ENCODE measurements at places on chromosomes 4 and X.

- no peak for ATAC-seq
Measured at GRCh38 chr4:126268106-126268505, 953.4 kb downstream of the FAT4 start.

DNA sequence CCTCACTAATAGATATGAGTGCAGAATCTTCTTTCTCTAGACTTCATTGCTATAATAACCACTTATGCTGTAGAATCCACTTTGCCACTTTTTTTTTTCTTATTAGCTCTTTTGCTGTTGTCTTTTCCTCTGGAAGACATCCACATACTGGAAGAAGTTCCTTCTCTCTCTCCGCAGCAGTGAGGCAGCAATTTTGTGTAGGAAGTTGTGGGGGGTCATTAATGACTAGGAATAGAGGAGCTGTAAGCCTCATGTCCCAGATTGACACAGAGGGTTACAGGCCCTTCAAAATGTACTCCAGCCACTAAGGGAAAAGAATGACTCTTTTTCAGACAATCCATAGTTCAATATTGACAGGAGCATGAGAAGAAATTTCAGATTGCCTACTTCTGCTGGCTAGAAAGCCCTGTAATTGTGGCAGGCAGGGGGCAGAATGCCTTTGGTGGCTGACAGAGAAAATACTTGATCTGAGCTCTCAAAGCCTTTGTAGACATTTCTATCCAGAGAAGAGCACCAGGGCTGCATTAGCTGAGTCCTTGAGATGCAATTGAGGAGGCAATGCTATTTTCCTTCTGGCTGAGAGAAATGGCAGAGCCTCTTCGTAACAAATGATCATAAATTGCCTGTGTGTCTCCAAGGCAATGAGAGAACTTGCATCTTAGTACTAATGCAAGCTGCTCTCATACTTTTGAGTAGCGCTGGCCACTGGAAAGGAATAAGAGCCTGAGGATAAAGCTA lies 856.2 kb downstream of the STIM2 start:
- no peak for ATAC-seq

DNA sequence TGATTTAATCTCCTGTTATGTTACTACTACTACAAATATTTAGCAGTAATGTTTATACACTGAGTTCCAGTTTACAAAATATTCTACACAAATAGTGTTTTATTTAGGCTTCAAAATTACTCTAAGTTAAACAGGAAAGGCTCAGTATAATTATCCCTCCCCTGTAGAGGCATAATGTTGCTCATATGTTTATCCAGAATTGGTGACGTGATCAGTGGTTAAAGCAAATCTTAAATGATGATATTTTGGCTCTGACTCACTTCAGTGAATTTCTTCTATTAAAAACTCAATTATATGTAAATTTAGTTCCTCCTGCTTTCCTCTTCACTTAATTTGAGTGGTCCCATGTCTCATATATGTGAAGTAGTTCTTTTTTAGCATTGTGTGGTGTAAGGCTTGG lies 438.5 kb downstream of the ADGRL3 start:
- no peak for ATAC-seq

GRCh38 chrX:115689931-115690330 lies 129.0 kb downstream of the PLS3 start:
- no peak for ATAC-seq

DNA sequence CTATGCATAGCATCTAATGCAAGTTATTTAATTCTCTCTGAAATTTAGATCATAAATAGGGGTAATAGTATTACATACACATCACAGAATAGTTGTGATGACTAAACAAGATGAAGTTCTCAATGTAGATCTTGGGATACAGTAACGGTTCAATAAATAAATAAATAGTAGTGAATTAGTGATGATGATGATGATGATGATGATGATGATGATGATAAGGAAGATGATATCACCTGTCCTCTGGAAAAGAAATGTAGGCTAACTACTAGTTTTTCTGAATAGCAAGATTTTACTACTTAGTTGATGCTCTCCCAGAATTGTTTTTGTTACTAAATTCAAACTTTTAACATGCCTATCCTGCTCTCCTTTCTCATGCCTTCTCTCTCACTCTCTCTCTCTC lies 30.3 kb downstream of the SH3BGRL start:
- ATAC-seq: no peak

- no peak for ATAC-seq
Measured at GRCh38 chr4:16827794-16828724, 70.4 kb downstream of the LDB2 start.

GRCh38 chrX:103536071-103536470 lies 16.8 kb upstream of the RAB40A start:
- no peak for ATAC-seq

GRCh38 chr4:7862561-7863192 lies 77.0 kb downstream of the AFAP1 start:
- no peak for ATAC-seq
